ENCODE measurements at places on chromosomes 12 and 14. TPM values are rescaled to one million over a fixed set of nuclear protein-coding genes. Genes with fewer than 3 reads are reported as not detected.

The KRT2 gene
- not detected for total RNA-seq

DNA sequence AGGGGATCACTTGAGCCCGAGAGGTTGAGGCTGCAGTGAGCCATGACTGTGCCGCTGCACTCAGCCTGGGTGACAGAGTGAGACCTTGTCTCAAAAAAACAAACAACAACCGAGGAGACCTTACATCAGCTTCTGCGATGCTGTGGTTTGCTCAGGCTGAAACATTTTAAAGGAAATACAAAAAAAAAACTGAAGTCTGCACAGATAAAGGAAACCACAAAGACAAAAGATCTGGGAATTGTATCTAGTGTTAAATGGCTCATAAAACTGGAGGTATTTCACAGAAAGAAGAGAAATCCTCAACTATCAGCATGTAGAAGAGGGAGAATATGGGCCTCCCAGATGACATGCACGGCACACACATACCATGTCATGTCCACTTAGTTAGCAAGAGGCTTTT, 60.3 kb upstream of the VPS33A start:
- DNase-seq, result no peak
- H3K36me3 ChIP-seq, result peaks cover 36% of the 10 kb centered on the region
- H3K4me3 ChIP-seq, result no peak overlapping the region
- no peaks in the 10 kb centered on the region for H3K4me1 ChIP-seq
- no peaks in the 10 kb centered on the region for H3K27me3 ChIP-seq
- no peak overlapping the region for H3K27ac ChIP-seq

DNA sequence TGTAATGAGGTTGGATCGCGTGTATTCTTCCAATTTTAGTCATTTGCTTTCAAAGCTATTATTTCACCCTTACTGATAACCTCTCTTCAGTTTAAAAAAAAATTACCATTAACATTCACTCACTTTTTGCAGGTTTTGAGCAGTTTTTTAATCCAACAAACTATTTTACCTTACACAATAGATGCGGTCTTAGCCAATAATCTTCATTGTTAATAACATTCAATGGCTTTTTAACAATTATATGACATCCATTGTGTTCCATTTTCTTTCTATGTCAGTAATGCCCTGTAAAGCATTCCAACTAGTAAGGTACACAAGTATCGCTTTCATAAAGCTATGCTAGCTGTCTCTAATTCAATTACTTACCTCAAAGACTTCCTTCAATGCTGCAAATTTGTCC, 18.9 kb upstream of the OTX2 start:
- no peak overlapping the region for H3K4me3 ChIP-seq
- no peaks in the 10 kb centered on the region for H3K4me1 ChIP-seq
- no peaks in the 10 kb centered on the region for H3K27me3 ChIP-seq
- H3K27ac ChIP-seq, result no peak overlapping the region

The CLEC2D gene
- total RNA-seq, result 30.5 TPM

The GSC gene
- total RNA-seq, result not detected
